ENCODE measurements at places on chromosomes 3 and 15.

DNA sequence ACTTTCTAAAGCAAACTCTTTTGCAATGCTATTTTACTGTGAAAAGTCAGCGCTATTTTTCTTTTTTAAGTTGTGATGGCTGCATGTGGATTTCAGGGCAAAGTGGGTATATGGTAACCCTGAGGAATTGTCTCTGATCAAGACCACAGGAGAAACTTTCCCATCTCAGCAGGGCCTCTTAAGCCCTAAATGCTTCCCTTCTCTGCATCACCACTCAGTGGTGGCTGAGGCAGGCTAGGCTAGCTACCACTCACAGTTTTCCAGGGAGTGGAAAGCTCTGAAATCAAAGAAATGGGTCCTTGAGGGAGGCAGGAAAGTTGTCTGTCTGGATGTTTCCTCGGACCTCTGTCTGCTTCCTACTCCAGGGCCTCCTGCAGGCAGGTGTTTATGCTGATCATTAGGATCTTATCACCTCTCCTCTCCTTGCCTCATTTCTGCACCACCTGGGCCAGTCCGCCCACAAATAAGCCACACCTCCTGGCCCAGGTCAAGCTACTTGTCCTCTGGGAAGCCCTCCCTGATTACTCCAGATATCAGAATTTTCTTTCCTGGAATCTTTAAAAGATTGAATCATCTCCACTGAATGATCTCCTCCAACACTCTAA lies 37.0 kb downstream of the CEMIP start:
- DNase-seq: no peak

DNA sequence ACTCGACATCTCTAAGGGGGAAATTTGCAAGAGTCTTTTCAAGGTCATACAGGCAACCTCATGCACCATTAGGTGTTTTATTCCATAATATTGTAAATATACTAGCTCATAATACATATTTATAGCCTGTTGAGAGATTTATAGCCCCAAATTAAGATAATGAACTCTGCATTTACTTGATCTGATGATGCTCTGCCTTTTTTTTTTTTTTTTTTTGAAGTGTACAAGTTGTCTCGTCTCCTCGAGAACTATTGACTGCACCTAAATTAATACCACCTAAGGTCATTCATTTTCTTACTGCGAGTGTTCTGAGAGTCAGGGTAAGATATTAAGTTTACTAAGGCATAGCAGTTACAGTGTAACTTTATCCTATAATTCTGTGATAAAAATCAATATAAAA lies 6.1 kb downstream of the CHRNA5 start:
- DNase-seq: no peak

GRCh38 chr3:55484191-55484689 lies 2.9 kb downstream of the WNT5A start:
- DNase-seq: no peak

GRCh38 chr3:40242638-40243037 lies 66.9 kb upstream of the EIF1B start:
- DNase-seq: no peak

DNA sequence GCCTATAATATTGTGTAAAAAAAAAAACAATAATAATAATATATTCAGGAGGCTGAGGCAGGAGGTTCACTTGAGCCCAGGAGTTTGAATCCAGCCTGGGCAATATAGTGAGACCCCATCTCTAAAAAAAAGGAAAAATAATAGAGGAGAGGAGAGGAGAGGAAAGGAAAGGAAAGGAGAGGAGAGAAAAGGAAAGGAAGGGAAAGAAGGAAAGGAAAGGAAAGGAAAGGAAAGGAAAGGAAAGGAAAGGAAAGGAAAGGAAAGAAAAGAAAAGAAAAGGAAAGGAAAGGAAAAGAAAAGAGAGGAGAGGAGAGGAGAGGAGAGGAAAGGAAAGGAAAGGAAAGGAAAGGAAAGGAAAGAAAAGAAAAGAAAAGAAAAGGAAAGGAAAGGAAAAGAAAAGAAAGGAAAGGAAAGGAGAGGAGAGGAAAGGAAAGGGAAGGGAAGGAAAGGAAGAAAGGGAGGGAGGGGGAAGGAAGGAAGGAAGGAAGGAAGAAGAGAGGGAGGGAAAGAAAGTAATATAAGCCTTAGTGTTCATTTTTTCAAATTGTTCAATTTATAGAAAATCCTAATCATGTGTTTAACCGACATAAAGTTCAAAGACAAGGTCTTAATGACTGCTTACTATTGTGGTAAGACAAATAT lies 191.1 kb downstream of the MECOM start:
- DNase-seq: no peak
